Activated CD4-positive, alpha-beta memory T cell treated with anti-CD3 and anti-CD28 coated beads, Interleukin-2, amount 10 ng/mL, durations not matched to agents 7 days and 5 days (primary cell): ENCODE measurements at places on chromosomes 7 and 10. TPM values are rescaled to one million over a fixed set of nuclear protein-coding genes. Genes with fewer than 3 reads are reported as not detected.
A peak's percentile ranks its signal among the peaks of the same experiment; 100 is the strongest.

GRCh38 chr10:117541909-117542705 lies 439 bp upstream of the EMX2 start:
- peaks cover 78% of the 10 kb centered on the region for H3K27me3 ChIP-seq
- no peak overlapping the region for H3K4me3 ChIP-seq
- H3K36me3 ChIP-seq = no peaks in the 10 kb centered on the region
- H3K27ac ChIP-seq = no peak overlapping the region
- DNase-seq = no peak

GRCh38 chr10:86254526-86255174 lies 111.9 kb downstream of the GRID1 start:
- H3K27me3 ChIP-seq = peaks cover 10% of the 10 kb centered on the region
- no peak overlapping the region for H3K4me3 ChIP-seq

DNA sequence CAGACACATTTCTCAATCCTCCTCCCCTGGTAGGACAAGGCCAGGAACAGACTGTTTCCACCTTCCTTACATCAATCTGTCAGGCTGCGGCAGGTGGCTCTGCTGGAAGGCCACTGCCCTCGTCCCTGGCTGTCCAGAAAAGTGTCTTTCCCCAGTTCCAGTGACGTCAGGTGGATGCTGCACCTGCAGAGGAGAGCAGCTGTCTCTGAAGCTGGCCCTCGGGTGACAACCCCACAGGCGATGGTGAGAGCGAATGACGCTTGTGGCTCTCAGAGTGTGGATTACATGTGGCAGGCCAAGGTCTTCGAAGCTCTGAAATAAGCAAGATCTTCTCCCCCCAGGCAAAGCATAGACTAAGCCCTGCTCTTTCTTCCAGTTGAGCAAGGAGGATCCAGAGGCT lies 146.9 kb upstream of the RET start:
- no peaks in the 10 kb centered on the region for H3K36me3 ChIP-seq
- peaks cover 28% of the 10 kb centered on the region for H3K27me3 ChIP-seq
- DNase-seq = no peak
- peaks cover 8% of the 10 kb centered on the region for H3K4me1 ChIP-seq
- H3K4me3 ChIP-seq = no peak overlapping the region

The DOCK1 gene
- not detected for total RNA-seq

DNA sequence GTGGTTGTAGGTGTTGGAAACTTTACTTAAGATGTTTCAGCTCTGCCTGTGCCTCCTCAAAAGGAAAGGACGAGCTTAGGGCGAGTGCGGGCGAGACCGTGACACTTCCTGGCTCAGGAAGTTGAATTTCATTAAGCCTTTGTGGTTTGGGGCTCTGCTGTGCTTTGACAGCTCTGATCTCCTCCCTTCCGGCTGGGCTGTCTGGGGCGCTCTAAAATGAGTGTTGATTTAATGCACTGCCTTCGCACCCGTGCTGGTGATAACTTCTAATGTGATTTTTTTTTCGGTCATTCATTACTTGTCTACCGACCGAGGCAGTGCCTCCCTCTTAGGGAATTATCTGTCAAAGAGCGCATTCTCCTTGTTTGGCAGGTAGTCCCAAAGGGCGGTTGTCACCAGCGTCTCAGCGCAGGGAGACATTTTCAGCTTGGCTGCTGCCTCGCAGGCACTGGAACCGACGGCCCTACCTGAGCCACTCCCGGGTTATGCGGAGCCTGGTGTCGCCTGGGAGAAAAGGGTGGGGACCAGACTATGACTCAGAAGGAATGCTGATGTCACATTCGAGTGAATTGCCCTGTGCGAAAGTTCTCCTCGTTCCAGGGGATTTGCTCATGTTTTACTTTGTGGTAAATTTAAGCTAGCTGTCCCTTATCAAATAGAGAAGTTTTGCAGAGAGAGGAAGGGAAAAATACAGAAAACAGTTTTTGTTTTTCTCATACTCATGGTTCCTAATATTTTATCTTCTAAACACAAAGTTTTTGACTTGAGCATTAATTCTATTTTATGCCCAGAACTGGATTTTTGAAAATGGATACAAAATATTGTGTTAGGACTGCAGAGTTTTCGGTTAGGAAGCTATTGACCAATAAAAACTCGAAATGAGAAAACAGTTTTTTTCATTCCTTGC lies 920 bp downstream of the TES start:
- H3K27me3 ChIP-seq = no peaks in the 10 kb centered on the region
- peak overlapping the region; percentile 97 for H3K27ac ChIP-seq
- H3K4me3 ChIP-seq = peak overlapping the region; percentile 91
- peaks cover 35% of the 10 kb centered on the region for H3K36me3 ChIP-seq
- H3K4me1 ChIP-seq = peaks cover 52% of the 10 kb centered on the region

The LRRC61 gene
- 26.8 TPM for total RNA-seq
